Activated CD4-positive, CD25-positive, alpha-beta regulatory T cell (primary cell): ENCODE measurements at places on chromosomes 12 and 14.

DNA sequence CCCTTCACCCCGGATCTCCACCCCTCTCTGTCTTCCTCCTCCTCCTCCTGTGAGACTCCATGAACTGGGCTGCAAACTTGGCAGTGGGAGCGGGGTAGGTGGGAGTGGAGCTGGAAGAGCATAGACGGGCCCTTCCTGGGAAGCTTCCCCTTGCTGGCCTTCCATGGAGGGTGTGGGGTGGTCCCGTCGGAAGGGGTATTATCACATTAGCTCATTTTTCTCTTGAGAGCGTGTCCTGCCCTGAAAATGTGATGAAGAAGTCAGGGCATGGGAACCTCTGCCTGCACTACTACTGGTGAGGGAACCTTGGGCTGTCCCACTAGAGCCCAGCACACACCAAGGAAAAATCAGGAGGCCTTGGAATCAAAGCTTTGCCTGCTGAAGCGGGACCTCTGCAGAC is 66.5 kb downstream of the CACNA1C start:
- DNase-seq: no peak

GRCh38 chr14:38882533-38882932 is 220.5 kb downstream of the SEC23A start:
- no peak for DNase-seq

- no peak for DNase-seq
Observed at GRCh38 chr14:85528897-85529631, 880 bp upstream of the FLRT2 start.

- no peak for DNase-seq
Observed at GRCh38 chr12:43805149-43805859, 813 bp downstream of the TWF1 start.

DNA sequence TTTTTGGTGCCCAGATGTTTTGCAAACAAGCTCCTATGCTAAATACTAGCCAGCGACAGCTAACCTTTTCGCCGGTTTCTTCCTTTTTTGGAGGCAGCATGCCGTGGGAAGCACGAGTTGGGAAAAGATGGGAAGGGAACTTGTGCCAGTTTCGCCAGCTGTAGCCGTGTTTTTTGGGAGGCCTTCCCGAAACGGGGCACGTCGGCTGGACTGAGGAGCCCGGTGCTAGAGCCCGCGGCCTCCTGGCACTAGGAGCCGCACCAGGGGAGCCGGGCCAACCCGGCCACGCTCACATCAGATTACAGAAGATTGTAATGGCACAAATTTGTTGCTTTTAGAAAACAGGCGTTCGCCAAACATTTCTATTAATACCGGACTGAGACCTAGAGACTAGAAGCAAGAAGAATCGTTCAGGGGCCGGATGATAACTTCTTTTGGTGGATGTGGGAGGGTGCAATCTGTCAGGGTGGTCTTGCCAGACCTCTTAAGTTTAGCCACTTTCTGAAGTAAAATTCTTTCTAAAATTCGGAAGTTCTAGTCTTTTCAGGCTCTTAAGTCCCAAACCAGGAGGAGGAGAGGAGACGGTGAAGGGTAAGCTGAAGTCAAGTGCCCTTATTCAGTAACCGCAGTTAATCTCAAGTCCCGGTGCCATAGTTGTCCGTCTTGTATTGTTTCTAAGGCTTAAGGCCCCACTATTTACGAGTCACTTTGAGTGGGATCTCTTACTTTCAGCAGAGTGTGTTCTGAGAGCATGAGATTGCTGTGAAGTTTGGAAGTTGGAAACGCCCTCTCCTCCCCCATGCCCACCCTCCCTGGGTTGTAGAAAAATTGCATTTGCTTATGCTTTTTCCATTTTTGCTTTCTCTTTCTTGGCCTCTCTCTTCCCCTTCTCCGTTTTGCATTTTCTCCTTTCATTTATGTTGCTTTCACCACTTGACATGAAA is 1.3 kb downstream of the RASSF3 start:
- no peak for DNase-seq

- DNase-seq: no peak
Observed at GRCh38 chr12:41452838-41453407, 264.8 kb downstream of the PDZRN4 start.

GRCh38 chr14:53161758-53162435 is 8.8 kb upstream of the DDHD1 start:
- DNase-seq: no peak

- no peak for DNase-seq
Observed at GRCh38 chr12:62647586-62647985, 181.0 kb downstream of the MON2 start.

- no peak for DNase-seq
Observed at GRCh38 chr12:92908108-92908507, 21.0 kb downstream of the EEA1 start.

GRCh38 chr12:48917857-48918537 is 7.3 kb downstream of the FKBP11 start:
- DNase-seq: no peak

DNA sequence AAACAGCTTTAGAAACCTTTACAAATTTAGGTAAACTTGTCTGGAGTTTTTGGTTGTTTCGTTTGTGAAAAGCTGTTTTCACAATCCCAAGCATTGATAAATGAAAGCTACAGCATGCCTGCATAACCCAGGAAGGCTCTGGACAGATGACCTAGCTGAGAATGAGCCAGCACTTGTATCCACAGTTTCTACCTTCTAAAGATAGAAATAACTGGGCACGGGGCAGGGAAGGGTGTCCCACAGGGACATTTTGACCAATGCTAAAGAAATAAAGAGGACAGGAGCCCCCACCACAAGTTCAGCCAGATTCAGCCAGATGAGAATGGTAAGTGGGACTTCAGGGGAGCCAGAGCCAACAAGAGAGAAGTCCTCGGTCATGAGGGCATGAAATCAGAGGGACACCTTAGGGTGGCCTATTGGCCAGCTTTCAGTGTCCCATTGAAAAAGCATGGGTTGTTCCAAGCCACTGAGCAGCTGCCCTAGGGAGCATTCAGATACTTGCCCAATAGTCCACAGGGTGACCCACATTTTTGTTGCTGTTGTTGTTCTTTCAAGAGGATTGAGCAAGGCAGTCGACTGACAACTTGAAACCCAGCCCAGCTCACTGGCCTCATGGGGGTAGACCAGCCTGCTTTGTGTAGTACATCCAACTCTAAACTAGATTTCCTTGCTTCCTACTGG is 140.3 kb upstream of the NUDT4 start:
- DNase-seq: no peak

DNA sequence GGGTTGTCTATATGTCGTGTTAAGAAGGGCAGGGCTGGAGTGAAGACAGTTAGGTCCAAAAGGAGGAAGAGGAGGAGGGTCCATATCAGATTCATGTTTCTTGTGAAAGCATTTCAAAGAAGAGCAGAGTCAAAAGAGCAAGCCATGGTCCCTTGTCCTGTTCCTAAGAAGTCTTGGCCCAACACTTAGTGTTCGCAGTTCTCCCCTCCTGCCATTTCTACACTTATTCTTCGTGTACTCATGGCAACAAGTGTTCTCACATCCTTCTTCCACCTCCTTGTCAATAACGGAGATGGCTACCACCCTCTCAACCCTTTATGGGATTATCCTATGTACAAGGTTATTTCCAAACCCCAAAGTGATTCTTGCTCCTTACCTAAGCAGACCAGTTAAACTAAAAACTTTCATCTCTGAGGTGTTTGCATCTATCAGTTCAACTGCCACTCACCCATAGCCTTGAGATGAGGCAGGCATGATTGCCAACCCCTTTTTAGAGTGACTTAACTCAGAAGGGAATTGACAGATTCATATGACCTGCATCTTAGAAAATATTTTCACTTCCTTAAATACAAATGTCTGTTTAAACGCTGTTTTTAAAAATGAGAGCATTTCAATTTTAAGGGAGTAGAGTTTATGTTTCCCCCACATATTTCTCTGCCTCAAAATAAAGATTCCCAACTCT is 19.8 kb upstream of the RNASE2 start:
- DNase-seq: no peak

DNA sequence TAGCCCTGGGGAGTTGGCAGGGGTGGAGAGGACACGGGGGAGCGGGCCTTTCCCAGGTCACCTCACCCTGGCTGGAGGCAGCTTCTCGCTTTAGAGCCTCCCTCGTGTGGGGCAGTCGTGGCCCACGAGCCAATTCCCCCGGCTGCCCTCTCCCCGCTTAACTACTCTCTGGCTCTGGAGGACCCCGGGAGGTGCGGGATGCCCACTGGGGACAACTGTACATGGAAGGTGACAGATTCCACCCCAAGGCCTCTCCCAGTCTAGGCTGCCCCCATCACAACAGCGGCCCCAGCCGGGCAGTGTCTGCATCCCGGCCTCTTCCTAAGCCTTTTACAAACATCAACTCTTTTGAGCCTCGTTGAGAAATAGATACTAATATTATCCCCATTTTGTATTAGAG is 78.1 kb downstream of the KIF26A start:
- no peak for DNase-seq

DNA sequence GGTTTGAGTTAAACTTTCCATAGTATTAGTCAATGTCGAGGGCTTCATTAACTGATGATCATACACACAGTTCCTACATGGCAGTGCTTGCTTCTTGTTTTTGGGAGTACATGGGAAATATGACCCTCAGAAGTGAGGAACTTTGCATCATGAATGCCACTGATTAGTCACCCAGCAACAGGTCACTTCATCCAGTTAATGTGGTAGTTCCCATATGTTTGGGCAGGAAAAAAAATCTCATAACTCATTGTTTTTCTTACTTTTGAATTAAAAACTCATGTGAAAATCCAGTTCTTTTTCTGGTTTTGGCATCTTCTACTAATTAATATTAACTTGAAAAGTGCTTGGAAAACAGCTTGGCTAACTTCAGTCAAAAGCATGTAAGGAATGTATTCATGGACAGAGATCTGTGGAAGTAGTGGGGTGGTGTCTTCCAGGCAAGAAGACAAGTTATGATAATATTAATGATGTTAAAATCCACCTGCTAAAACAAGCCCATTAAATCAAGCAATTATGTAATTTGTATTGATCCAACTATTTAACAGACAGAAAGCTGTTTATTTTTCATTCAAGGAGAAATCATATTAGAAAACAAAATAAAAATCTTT is 309.1 kb upstream of the NAV3 start:
- DNase-seq: no peak

DNA sequence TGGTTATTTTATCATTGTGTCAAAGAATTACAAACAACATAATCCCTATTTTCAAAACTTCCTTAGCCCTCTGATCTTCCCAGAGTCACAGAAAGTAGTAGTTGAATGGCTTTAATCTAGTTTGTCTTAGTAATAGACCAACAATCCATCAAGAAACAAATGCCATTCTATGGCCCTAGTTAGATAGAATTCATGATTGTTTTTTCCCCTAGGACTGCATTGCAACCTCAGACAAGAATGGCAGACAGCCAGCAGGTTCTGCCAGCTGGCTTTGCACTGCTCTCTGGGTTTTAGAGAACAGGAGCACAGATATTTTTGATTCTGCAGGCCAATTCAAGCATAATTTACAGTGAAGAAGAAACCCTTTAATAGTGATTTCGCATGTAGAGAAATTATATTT is 33.8 kb downstream of the SYT1 start:
- DNase-seq: no peak

DNA sequence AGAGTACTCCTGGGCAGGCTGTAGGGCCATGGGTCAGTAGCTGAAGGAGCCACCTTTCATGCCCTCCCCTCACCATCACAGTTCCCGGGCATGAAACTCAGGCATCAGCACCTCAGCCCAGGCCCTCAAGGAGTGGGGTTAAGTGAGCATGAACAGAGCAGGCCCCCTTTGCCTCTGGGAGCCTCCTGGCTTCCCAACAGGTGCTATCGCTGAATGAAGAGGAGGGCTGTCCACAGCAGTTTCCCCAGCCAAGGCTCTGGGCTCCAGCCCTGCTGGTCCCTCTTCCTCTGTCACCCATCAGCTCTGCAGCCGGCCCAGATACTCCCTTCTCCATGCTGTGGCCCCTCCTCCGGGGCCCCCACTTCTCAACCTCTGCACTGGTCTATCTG is 184.3 kb downstream of the ZFP36L1 start:
- no peak for DNase-seq

GRCh38 chr14:104359301-104359968 is 220.1 kb upstream of the C14orf180 start:
- no peak for DNase-seq

GRCh38 chr14:57748279-57748678 is 117.6 kb downstream of the SLC35F4 start:
- no peak for DNase-seq

GRCh38 chr14:30389134-30389876 is 169.7 kb upstream of the G2E3 start:
- no peak for DNase-seq

DNA sequence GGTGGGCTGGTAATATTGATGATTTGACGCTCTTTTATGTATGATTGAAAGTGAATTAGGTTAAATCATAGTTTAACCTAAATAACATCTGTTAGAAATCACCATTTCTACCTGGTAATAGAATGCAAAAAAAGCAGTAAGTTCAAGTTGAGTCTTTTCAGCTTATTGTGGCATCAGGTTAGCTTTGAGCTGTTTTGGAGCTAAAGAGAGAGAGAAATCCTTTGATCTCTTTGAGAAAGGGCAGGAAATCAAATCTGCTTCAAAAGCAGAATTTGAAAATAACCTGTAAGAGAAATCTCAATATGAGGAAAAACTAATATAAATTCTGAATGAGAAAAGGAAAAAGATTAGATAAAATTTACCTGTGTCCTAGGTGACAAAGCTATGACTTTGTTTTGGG is 62.2 kb downstream of the CKB start:
- no peak for DNase-seq

DNA sequence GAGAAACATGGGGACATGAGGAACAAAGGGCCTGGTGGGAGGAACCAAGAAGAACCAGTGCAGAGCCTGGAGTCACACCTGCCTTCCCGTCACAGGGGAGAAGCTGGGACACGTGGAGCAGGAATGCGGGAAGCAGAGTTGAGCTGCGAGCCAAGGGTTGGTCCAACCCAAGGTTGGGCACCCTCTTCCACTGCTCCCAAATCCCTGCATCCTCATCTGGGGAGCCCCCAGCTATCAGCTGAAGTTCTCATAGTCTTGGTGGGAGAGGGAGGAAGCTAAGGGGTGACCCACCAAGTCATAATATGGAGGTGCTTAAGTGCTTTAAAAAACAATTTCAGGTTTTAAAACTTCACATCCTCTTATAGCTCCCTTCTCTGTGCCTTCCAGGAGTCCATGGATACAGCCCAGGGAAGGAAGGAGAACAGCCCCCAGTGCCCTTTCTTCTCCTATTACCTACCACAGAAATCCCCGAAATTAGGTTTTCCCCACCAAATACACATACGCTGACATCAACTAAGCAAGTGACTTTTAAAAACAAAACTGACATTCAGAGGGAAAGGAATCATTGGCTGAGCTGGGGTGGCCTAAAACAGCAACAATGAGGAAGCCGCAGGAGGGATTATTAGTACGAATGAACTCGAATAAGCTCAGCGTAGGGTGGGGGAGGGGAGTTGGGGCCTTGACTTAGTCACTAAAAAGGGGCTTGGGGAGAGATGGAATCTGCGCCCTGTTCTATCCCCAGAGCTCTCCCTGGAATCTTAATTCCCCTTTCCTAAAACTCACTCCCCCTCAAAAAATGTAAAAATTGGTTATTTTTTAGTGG is 4.5 kb downstream of the MYL6 start:
- DNase-seq: no peak

GRCh38 chr14:53742233-53742620 is 214.4 kb downstream of the BMP4 start:
- DNase-seq: no peak
